Esophagus mucosa (tissue), 1 donor: ENCODE measurements at places on chromosomes 11 and 22. TPM values are rescaled to one million over a fixed set of nuclear protein-coding genes. Genes with fewer than 3 reads are reported as not detected.

- no peak for ATAC-seq
Observed at GRCh38 chr11:65425105-65425970, 2.7 kb downstream of the NEAT1 start.

DNA sequence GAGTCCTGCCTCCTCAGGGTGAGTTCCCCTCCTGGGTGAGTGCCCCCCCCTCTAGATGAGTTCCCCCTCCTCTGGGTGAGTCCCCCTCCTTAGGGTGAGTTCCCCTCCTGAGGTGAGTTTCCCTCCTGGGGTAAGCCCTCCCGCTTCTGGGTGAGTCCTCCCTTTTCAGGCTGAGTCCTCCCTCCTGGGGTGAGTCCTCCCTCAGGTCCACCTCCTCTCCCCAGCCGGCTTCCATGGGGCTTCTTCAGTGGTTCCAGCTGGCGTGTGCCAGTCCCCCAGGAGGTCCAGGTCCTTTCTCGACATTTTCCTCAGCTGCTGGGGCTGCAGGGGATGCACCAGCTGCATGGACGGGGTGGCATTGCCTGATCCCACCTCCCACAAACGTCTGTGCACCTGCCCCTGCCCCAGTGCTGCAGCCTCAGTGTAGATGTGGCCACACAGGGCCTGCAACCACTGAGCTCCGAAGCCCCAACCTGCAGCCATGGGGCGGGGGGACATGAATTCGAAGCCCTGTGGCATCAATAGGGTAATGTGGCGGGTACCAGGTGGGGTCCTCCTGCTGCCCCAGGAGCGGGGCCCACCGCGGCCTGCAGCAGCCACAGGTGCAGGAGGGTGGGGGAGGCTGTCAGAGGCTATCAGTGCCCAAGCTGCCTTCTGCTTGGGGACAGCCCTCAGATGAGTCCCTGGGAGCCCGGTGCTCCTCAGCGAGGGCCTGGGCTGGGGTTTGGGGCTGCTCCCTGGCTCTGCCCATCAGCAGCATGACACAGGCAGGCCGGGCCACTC is 101.3 kb upstream of the FGF3 start:
- no peak for ATAC-seq

GRCh38 chr22:43521716-43522115 is 109.9 kb downstream of the MPPED1 start:
- ATAC-seq, result peak; percentile 63

DNA sequence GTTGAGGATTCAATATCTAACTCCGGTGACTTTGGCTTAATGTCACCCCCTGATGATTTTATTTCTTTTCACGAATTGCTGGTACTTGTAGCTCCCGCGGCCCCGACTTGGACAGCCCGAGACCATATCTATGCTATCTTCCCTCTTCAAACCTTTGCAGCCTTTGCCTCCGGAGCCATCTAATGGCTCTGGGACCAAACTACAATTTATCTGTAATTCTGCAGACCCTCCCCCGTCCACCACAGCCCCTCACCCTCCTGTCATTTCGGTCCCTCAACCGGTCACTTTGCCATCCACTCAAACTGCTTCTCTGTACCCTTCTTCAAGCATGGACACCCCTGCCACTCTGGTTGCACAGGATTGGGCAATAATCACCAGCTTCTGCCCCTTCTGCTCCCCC is 25.7 kb upstream of the ALDH3B2 start:
- no peak for ATAC-seq

Gene CDC42BPG
- total RNA-seq, result 20.5 TPM

Gene FAT3
- total RNA-seq, result 0.12 TPM

GRCh38 chr11:47179655-47179991 is 2.9 kb upstream of the ARFGAP2 start:
- no peak for ATAC-seq

Gene SGSM1
- 0.20 TPM for total RNA-seq

DNA sequence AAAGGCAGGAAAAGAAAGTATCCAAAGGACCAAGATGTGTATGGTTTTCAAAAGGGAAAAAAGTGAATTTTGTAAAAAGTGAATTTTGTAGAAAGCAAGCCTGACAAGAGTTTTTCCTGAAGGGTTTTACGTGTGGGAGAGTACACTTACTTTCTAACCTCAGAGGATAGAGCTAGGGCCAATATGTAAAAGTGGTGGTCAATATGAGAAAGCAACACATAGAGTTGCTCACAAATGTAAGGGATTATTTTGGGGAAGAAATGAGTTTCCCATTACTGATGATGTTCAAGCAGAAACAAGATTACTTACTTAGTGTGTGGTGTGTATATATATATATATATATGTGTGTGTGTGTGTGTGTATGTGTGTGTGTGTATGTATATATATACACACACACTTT is 162.5 kb downstream of the SWAP70 start:
- ATAC-seq, result no peak

DNA sequence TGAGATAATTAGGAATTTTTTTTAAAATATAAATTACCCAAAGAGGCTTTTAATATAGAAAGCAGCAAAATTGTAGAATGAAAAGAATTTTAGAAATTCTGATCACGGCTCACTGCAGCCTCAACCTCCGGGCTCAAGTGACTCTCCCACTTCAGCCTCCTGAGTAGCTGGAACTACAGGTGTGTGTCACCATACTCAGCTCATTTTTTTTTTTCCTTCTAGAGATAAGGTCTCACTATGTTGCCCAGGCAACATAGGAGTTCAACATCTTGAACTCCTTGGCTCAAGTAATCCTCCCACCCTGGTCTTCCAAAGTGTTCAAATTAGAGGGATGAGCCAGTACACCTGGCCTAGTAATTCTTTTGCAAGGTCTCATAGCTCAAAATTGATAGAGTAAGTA is 76.7 kb downstream of the ATG16L2 start:
- ATAC-seq, result no peak

DNA sequence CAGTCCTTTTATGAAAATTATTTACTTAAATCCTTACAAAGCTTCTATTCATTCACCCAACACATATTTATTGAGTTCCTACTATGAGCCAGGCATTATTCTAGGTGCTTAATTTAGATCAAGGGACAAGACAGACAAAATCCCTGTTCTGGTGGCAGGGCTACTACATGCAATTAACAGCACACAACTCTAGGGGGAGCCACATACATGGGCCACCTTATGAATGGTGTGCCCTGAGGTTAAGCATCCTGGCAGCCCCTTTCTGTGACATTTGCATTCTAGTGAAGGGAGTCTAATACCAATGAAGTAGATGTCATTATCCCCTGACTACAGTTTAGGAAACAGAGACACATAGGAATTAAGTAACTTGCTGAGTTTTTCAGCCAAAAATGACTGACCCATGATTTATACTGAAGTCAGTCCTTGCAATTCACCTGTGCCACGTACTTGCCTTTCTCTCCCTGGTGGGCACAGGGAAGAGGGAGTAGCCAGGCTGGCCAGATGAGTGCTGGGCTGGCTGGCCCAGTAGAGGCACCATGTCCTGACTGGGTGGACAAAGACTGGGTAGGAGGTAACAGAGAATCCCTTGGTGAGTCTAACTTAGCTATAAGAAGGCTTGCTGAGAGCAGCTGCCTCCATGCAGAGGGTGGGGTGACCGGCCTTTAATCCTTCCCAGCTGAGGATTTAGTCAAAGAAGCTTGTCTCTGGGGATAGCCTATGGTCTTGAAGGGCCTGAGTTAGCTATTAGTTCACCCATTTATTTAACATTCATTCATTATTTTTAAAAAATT is 52.0 kb upstream of the ELF5 start:
- ATAC-seq, result peak; percentile 29

- no peak for ATAC-seq
Observed at GRCh38 chr22:23820748-23821211, 18.0 kb downstream of the DERL3 start.

DNA sequence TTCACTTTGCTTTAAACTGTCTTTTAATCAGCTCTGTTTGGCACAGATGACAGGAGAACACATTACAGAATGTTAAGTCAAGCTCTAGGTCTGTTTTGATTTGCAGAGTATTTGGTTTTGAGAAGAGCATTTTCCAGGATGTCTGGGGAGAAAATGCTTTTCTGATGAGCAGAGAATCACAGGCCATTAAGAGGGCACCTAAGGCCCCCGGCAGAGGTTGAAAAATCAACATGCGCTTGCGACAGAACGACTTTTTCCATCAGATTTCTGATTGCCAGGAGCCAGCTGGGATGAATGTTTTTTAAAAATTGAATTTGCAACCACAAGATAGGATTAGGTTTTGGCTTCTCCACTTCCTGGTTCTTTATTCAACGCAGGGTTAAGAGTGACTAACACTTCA is 304.5 kb downstream of the JRKL start:
- no peak for ATAC-seq

GRCh38 chr11:5476186-5476819 is 12.2 kb upstream of the OR52D1 start:
- peak; percentile 58 for ATAC-seq

DNA sequence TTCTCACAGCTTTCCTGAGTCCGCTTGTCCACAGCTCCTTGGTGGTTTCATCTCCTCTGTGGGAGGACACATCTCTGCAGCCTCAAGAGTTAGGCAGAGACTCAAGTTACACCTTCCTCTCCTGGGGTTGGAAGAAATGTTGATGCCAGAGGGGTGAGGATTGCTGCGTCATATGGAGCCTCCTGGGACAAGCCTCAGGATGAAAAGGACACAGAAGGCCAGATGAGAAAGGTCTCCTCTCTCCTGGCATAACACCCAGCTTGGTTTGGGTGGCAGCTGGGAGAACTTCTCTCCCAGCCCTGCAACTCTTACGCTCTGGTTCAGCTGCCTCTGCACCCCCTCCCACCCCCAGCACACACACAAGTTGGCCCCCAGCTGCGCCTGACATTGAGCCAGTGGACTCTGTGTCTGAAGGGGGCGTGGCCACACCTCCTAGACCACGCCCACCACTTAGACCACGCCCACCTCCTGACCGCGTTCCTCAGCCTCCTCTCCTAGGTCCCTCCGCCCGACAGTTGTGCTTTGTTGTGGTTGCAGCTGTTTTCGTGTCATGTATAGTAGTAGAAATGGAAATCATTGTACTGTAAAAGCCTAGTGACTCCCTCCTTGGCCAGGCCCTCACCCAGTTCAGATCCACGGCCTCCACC is 11.7 kb downstream of the RASD2 start:
- ATAC-seq, result peak; percentile 49

DNA sequence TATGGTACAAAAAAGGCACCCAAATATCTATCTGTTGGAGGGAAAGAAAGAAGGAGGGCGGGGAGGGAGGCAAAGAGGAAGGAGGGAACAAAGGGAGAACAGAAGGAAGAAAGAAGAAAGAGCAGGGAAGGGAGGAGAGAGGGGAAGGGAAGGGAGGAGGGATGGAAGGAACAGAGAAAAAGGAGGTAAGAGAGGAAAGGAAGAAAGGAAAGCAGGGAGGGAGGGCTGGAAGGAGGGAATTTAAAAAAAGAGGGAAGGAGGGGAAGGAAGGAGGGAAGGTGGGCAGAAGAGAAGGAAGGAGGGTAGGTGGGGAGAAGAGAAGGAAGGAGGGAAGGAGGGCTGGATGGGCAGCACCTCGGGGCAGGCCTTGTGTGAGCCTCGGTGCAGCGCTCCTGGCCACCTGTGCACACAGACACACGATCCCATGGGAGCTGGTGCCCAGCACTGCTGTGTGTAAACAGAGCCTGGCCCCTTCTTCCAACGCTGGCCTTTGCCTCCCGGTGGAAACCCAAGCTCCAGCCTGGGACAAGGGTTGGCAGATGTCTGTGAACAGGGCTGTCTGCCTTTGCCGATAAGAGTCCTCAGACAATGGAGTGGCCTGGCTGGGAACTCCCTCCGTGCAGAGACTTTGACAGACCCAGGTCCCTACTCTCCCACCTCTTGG is 23.2 kb downstream of the SMIM38 start:
- ATAC-seq, result no peak

DNA sequence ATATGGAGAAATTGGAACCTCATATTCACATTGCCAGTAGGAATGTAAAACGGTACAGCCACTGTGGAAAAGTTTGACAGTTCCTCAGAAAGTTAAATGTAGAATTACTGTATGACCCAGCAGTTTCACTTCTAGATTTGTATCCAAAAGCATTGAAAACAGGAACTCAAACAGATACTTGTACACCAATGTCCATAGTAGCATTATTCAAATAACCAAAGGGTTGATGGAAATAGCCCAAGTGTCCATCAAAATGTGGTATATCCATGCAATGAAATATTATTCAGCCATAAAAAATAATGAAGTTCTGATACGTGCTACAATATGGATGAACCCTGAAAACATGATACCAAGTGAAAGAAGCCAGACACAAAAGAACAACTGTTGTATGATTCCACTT is 17.8 kb downstream of the PRRG4 start:
- ATAC-seq, result no peak

Gene TIGD3
- total RNA-seq, result 0.16 TPM

DNA sequence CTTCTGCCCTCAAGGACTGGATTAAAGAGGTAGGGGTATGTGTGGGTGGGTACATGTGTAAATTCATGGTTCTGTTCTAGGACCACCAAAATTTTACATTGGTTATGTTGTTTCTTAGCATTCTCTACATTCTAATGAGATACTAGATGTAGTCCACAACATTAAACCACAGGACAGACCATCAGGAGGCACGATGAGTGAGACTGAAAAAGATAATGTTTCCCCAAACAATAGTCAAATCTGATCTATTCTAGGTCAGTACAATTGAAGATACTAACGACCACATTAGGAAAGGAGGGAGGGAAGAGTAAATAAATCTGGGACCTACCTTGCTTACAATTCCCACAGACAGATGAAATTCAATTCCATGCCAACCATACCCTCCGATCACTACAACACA is 42.2 kb downstream of the MRTFA start:
- ATAC-seq, result no peak
